RPMI7951 (cell line): ENCODE measurements at places on chromosomes 4 and X. TPM values are rescaled to one million over a fixed set of nuclear protein-coding genes. Genes with fewer than 3 reads are reported as not detected.

CLDN34 gene
- 0.29 TPM in 1 of 2 replicates, not detected in the other for total RNA-seq

DDIT4L gene
- 0.10 TPM in 1 of 2 replicates, not detected in the other for total RNA-seq

FLNA gene
- 375 and 579 TPM in 2 replicates for total RNA-seq

YIPF7 gene
- not detected in 2 replicates for total RNA-seq

FGA gene
- total RNA-seq, result not detected in 2 replicates
